Colonic mucosa (tissue), 4 donors: ENCODE measurements at places on chromosomes 3 and 15. TPM values are rescaled to one million over a fixed set of nuclear protein-coding genes. Genes with fewer than 3 reads are reported as not detected.

Gene CTXN2
- 0.16 TPM for total RNA-seq

GRCh38 chr3:186757686-186758220 is 25.6 kb upstream of the EIF4A2 start:
- no peak overlapping the region for H3K27ac ChIP-seq
- DNase-seq: no peak
- no peaks in the 10 kb centered on the region for H3K36me3 ChIP-seq
- H3K4me3 ChIP-seq: no peak overlapping the region
- H3K27me3 ChIP-seq: no peaks in the 10 kb centered on the region
- no peaks in the 10 kb centered on the region for H3K4me1 ChIP-seq

GRCh38 chr15:65115086-65115485 is at the start of gene UBAP1L:
TSS of gene UBAP1L (minus strand) at chr15:65115200. CDS start at chr15:65106215, 8,985 bp downstream.
- no peak within 1 kb of the TSS for H3K4me3 ChIP-seq
- DNase-seq: no peak
- H3K27me3 ChIP-seq: no peaks in the 10 kb centered on the region
- no peaks in the 10 kb centered on the region for H3K4me1 ChIP-seq

DNA sequence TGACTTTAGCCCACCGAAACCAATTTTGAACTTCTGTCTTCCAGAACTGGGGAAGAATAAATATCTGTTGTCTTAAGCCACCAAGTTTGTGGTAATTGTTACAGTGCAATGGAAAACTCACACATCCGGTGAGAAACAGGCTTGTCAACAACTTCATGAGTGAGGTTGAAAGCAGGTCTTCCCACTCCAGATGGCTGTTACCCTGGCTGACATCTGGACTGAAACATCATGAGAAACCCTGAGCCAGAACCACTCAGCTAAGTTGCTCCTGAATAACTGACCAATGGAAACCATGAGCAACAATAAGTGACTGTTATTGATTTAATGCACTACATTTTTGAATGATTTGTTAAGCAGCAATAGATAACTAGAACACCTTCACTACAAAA is 10.3 kb downstream of the ACSBG1 start:
- no peak for DNase-seq
- no peaks in the 10 kb centered on the region for H3K27me3 ChIP-seq
- no peaks in the 10 kb centered on the region for H3K36me3 ChIP-seq

Gene EHHADH
- total RNA-seq: 48.9 TPM
